Kidney (tissue), 22 donors: ENCODE measurements at places on chromosomes 1 and 21. TPM values are rescaled to one million over a fixed set of nuclear protein-coding genes. Genes with fewer than 3 reads are reported as not detected.

Gene FAM72B
- polyA plus RNA-seq: 0.56 TPM

Gene SDE2
- polyA plus RNA-seq: 3.4 TPM

Gene FAM78B
- polyA plus RNA-seq: 1.4 TPM

Gene FAM43B
- 1.7 TPM for polyA plus RNA-seq

Gene ACTL8
- not detected for polyA plus RNA-seq

Gene FAM229A
- polyA plus RNA-seq: 6.4 TPM

Gene PCSK9
- polyA plus RNA-seq: 0.13 TPM

Gene GPR37L1
- not detected for polyA plus RNA-seq

Gene GJB3
- polyA plus RNA-seq: not detected

Gene DNALI1
- polyA plus RNA-seq: 46.4 TPM

Gene CSF3R
- 1.4 TPM for polyA plus RNA-seq

Gene AQP10
- not detected for polyA plus RNA-seq

Gene BLACAT1
- 0.37 TPM for polyA plus RNA-seq

Gene FAM72C
- not detected for polyA plus RNA-seq

Gene CYP4A22
- 108 TPM for polyA plus RNA-seq

Gene FCRL2
- not detected for polyA plus RNA-seq

Gene ERVH48-1
- not detected for polyA plus RNA-seq

Gene SHE
- 7.6 TPM for polyA plus RNA-seq

Gene CYP4B1
- 4.8 TPM for polyA plus RNA-seq

Gene OVAAL
- polyA plus RNA-seq: not detected
